ENCODE measurements at places on chromosomes 11 and 22. TPM values are rescaled to one million over a fixed set of nuclear protein-coding genes. Genes with fewer than 3 reads are reported as not detected.

- no peak for DNase-seq
These were observed 420.0 kb downstream of the MN1 start for GRCh38 chr22:27381552-27381951.

- DNase-seq, result no peak
These were observed 18.0 kb upstream of the E2F8 start for GRCh38 chr11:19258641-19259230.

- DNase-seq, result no peak
These were observed 12.9 kb downstream of the NAV2 start for GRCh38 chr11:19725379-19726079.

GRCh38 chr22:18067548-18068341, 10.0 kb upstream of the PEX26 start:
- DNase-seq, result no peak

GRCh38 chr22:45294030-45294429, 9.3 kb downstream of the UPK3A start:
- no peak for DNase-seq

DNA sequence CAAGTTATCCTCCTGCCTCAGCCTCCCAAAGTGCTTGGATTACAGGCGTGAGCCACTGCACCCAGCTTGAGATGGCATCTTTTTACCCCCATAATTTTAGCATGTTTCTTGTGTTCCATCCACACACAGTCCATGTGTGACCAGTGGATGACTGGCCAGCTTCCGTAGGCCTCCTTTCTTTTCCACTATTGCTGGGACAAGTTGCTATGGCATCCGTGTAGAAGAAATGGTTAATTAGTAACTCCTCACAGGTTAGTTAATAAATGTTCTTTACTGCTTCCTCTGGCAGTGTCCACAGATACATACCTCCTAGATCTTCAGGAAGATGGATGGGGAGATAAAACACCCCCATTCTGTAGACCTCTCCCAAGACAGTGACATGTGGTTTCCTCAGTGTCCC, 154.3 kb upstream of the RASSF10 start:
- no peak for DNase-seq

DNA sequence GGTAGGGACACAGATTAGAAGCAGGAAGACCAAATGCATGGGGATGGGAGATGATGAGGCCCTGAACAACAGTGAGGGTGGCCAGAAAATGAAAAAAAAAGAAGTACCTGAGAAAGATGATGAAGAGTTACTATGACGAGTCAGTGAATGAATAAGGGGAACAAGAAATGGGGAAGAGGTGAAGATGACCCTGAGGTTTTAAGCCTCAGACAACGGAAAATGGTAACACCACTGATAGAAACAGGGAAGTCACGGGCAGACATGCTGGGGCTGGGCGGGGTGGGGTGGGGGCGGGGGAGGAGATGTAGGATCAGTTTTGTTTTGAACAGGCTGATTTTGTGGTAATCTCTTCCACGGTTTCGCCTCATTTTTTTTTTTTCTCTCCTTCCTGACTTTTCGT, 205.1 kb upstream of the CADM1 start:
- DNase-seq, result no peak

DNA sequence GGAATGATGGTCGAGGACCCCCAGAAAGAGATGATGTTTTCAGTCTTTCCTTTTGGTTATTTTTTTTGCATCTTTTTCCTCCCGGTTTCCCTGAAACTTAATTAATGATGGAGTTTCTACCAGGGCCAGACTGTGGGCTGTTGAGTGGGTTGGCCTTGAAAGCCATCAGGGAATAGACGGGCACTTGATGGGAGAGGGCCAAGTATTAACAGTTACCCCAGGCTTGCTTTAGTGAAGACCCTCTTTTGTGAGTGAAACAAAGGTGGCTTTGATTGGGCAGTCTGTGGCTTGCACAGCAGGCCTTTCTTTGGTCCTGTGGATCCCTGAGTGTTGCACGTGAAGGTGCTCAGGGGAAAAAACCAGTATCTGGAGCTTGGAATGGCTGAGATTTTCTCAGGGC, 56.9 kb downstream of the AMOTL1 start:
- no peak for DNase-seq

GRCh38 chr11:66239998-66240780, 28.2 kb upstream of the RAB1B start:
- DNase-seq, result no peak

DNA sequence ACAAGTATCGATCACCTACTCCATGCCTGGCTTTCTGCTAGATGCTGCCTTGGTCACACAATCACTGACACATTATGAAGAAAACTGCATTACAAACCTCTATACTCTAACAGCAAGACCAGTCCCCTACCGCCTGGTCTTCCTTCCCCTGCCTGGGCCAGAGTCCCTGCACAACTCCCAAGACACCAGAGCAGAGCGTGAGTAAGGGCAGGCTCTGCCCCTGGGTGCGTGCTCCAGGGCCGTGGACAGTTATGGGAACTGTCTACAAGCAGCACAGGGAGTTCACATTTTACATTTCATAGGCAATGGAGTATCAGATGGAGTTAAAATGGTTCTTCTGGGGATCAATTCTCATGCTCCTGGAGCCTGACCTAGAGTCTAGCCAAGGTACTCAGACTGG, 6.5 kb downstream of the FZD4 start:
- no peak for DNase-seq

DNA sequence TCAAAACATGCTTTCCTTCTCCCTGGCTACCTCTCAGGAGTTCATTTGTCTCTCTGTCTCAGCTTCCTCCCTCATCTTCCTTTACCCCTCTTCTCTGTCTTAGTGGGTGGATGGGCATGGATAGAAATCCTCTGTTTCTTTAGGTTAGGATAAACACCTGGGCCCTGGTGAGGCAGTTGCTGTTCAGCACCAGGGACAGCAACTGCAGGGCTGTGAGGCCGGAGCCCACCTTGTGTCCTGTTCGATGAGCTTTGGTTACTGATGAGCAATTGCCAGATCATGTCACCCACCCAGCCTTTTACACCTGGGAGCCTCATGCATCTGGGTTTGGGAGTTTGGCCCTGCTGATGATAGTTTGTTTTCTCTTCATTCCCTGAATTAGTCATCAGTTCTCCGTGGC, 6.1 kb upstream of the CRYBB3 start:
- no peak for DNase-seq

DDIAS gene
- total RNA-seq, result 1.2 TPM
